SK-N-MC (cell line): ENCODE measurements at places on chromosomes 12 and 14.

GRCh38 chr14:64035143-64035542, 182.3 kb downstream of the SYNE2 start:
- no peak for DNase-seq

DNA sequence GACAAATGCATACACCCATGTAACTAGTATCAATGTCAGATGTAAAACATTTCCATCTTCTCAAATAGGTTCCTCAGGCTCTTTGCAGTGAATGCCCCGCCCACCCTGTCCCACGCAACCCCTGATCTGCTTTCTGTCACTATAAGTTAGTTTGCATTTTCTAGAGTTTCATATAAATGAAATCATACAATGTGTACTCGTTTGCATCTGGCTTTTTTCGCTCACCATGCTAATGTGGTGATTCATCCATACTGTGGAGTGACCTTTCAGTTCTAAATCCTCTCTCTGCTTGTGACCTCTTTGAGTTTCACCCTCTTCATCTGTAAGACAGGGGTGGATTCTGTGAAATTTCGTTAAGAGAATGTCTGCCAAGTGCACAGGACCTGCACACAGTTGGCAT, 30.6 kb upstream of the MSI1 start:
- DNase-seq, result no peak

GRCh38 chr12:26028953-26029735, 70.7 kb downstream of the RASSF8 start:
- DNase-seq, result peak; percentile 42

DNA sequence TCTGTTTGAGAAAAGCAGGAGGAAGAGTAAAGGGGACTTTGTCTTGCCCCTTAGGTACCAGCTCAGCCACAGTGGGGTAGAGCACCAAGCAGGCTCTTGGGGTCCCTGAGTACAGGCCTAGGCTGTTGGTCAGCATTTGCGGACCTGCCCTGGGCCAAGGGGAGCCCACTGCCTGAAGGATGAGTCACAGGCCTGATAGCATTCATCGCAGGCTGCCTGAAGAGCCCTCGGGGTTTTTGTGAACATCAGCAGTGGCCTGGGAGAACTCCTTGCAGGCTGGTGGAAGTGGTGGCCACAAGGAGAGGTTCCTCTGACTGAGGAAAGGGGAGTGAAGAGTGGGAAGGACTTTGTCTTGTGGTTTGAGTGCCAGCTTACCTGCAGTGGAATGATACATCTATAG, 25.0 kb upstream of the P2RX7 start:
- no peak for DNase-seq

DNA sequence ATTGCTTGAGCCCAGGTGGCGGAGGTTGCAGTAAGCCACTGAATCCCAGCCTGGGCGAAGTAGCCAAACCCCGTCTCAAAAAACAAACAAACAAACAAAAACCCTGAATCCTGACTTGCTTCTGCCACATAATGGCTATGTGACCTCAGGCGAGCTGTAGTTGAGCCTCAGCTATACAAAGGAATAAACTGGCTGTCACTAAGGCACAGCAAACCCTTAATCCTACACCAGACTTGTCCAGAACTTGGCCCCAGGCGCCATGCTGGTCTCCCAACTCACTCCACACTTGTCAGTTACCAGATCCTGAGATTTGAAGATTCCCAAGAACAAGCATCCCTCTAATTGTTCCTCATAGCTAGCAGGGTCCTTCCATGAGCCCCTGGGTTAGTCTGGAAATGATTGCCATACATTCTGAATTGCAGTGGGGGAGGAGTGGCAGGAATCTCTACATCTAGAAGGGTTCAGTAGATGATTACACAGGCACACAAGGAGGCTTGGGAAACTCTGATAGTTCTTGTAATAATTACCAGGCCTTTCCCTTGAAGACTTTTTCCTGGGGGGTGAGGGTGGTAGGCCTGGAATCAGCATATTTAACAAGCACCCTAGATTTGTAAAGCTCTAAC, 9.9 kb downstream of the MAP3K12 start:
- no peak for DNase-seq

DNA sequence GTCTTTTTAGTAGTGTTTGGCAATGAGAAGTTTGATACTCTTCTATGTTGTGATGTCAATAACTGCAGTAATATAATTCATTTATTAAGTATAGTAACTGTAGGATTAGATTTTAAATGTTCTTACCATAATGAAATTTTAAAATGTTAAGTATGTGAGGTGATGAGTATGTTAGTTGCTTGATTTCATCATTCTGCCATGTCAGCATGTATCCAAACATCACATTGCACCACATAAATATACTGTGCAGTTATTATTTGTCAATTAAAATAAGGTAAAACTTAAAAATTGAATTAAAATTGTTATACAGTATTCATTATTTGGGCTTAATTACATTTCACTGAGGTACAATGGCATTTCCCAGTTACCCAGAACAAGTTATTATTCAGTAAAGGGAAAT, 138.6 kb downstream of the NUBPL start:
- DNase-seq, result no peak

- no peak for DNase-seq
Observed at GRCh38 chr14:75845136-75845804, 136.5 kb downstream of the TGFB3 start.

DNA sequence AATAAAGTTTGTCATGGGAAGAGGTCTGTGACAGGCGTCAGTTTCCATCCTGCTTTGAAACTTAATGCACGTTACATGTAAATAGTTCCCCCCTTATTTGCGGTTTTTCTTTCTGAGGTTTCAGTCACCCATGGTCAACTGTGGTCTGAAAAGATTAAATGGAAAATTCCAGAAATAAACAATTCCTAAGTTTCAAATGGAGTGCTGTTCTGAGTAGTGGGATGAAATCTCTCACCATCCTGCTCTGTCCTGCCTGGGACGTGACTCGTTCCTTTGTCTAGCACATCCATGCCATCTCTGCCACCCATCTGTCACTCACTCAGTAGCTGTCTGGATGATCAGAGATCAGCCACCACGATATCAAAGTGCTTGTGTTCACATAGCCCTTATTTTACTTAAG, 51.3 kb upstream of the DICER1 start:
- DNase-seq, result no peak

GRCh38 chr12:26065451-26065850, 59.4 kb downstream of the BHLHE41 start:
- no peak for DNase-seq

GRCh38 chr12:117100251-117100650, 1.0 kb upstream of the TESC start:
- DNase-seq, result no peak

DNA sequence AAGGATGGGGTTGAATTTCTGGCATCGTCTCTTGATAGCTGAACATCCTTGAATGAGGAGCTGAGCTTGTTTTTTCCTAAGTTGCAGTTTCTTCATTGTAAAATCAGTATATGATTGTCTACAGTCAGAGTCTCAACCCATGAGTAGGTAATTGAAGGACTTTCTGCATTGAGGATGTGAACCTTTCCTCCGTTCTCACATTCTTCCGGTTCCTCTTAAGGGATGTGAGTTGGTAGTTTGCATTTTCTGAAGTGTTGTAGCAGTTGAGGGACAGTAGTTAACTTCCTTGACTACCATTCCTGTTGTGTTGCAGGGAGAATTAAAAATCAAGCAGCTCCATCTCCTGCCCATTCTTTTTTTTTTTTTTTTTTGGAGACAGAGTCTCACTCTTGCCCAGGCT, 19.1 kb downstream of the TPCN1 start:
- no peak for DNase-seq

DNA sequence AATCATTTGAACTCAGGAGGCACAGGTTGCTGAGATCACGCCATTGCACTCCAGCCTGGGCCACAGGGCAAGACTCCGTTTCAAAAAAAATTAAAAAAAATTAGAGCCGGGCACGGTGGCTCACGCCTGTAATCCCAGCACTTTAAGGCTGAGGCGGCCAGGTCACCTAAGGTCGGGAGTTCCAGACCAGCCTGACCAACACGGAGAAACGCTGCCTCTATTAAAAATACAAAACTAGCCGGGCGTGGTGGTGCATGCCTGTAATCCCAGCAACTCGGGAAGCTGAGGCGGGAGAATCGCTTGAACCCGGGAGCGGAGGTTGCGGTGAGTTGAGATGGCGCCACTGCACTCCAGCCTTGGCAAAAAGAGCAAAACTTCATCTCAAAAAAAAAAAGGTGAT, 35.7 kb downstream of the R3HDM2 start:
- DNase-seq, result no peak

- no peak for DNase-seq
Observed at GRCh38 chr14:28407996-28408395, 358.6 kb upstream of the FOXG1 start.

DNA sequence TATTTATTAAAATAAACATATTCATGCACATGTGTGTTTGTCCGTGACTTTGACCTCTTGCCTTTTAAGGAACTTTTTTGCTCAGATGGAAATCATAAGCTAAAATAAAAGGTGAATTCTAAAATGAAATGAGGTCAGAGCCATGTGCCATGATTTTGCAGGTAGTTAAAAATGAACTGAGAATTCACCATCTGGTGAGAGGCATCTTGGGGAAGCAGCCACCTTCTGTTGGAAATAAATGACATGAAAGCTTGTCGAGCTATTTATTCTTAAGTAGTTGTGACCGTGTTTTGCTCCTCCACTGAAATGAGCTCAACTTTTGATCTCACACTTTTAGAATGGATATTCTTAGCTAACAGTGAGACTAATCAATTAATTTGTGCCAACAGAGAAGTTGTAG, 56.8 kb upstream of the CNOT2 start:
- DNase-seq, result no peak

DNA sequence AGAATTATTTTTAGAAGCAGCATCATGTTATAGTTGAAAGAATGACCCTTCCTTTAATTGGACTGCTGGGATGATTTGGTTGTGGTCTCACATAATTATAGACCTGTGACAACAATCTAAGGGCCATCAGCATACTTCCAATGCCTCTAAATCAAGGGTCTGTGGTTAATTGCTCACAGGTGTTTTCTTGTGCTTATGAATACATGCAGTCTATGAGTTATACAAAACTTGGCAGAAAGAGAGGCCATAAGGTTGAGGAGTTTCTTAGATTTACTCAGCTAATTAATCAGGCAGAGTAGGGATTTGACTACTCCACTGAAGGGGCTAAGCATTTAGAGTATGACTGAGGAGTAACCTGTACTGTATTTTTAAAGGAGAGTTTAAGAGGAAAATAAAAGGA, 37.0 kb upstream of the FRMD6 start:
- no peak for DNase-seq

DNA sequence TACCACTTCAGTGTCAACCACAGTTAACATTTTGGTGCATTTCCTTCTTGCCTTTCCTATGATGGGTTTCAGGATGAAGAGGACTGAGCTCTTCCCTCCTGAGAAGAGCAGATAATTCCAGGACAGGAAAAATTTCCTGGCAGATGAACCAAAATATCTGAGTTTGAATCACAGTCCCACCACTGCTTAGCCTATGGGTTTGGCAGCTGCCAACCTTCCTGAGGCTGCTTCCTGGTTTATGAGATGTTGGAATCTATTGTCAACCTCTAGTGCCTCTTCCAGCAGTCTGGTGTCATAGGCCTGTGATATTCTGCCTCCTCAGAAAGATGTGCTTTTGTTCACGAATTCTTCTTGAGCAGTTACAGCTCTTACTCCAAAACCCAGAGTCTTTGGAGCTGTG, 197.4 kb upstream of the FRMD6 start:
- DNase-seq, result no peak

DNA sequence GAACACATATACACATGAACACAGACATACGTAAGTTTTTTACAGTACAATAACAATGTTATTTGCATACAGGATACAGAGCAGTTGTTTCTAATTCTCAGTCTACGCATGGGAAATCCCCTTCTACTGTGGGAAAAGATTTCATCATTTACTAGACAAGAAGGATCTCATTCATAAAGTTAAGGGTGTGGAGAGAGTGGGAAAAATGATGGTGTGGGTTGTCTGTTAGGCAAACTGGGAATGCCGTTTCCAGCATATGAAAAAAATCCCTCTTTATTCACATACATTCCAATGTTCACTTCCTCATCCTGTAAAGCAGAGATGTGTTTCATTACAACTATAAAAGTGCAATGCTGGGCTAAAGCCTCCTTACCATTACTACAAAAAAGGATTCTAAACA, 120.9 kb downstream of the SINHCAF start:
- peak; percentile 5 for DNase-seq

DNA sequence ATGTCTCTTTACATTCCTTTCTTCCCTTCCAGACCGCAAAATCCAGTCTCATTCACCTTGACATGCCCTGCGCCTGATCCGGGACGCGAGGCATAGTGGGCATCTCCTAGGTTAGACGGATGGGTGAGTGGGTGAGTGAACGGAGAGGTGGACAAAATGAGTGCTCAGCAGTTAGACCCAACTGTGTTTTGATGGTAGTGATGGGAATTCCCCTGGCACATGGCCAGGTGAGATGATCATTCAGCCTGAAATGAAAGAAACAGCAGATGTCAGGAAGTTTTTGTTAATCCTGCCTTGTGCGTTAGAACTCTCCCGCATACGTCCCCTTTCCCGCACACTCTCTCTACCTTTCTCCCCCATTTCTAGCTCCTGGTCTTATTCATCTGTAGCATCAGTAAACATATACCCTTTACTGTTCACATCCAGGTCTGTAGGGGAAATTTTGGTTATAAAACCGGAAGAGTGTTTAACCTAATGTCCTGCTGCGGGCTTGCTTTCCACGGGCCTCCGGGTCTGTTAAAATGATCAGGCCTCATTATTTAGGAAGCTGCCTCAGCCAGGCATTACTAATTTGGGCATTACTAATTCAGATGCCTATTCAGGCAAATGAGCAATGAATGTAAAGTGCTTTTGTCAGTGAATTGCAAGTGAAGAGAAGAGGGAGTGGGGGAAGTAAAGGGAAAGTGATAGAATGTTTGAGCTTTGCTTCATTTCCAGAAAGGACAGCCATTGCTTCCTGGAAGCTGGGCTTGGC, 172.8 kb downstream of the ETV6 start:
- DNase-seq, result no peak

- DNase-seq, result no peak
Observed at GRCh38 chr12:10719482-10719881, 3.6 kb downstream of the YBX3 start.

GRCh38 chr12:48030173-48030650, 25.9 kb upstream of the COL2A1 start:
- DNase-seq, result no peak

- DNase-seq, result no peak
Observed at GRCh38 chr14:67673451-67673850, 981 bp downstream of the VTI1B start.

DNA sequence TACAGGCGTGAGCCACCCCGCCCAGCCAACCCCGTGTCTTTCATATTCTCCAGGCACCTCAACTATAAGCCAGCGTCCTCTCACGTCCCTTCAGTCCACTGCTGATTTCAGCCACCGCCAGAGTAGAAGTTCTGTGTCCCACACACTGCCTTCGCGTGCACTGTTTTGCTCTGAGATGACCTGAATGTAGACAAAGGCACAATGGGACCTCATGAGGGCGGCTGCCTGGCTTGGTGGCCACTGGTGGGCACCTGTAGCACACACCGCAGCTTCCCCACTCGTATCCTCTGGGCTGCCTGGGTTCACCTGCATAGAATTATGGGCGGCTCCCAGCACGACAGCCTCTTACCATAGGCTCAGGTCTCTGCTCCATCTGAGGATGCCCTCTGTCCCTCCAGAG, 57.2 kb downstream of the GPR68 start:
- no peak for DNase-seq

GRCh38 chr12:109554761-109555160, 18.5 kb downstream of the MMAB start:
- no peak for DNase-seq
